ENCODE measurements at places on chromosomes 16 and 17. TPM values are rescaled to one million over a fixed set of nuclear protein-coding genes. Genes with fewer than 3 reads are reported as not detected.

The HCRT gene
- not detected for total RNA-seq

The TBC1D3E gene
- total RNA-seq, result not detected

The TTYH2 gene
- total RNA-seq, result 17.2 TPM

The HAGHL gene
- total RNA-seq, result 10.6 TPM

The NOD2 gene
- total RNA-seq, result 0.31 TPM
